ENCODE measurements at places on chromosomes 6 and 20.

DNA sequence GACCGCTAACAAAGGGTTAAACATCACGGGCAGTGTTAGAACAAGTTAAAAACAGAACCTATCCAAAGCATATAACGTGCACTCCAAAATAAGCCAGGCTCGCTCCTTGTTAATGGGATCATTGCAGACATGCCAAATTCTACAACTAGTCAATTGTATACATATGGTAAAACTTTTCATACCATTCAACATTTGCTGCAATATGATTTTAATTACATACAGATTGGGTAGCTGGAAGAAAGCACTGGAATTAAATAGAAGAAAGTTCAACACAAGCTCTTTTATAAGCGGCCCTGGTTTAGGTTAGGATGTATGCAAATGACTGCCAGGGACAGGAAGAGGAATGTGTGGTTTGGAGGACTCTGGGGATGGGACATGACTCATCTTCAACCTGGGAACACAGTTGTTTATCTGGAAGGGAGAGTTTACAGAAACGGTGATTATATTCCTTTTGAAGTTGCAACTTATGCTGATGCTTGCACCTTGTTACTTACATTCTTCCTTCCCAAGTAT lies 62.5 kb upstream of the TIAM2 start:
- no peak for DNase-seq

DNA sequence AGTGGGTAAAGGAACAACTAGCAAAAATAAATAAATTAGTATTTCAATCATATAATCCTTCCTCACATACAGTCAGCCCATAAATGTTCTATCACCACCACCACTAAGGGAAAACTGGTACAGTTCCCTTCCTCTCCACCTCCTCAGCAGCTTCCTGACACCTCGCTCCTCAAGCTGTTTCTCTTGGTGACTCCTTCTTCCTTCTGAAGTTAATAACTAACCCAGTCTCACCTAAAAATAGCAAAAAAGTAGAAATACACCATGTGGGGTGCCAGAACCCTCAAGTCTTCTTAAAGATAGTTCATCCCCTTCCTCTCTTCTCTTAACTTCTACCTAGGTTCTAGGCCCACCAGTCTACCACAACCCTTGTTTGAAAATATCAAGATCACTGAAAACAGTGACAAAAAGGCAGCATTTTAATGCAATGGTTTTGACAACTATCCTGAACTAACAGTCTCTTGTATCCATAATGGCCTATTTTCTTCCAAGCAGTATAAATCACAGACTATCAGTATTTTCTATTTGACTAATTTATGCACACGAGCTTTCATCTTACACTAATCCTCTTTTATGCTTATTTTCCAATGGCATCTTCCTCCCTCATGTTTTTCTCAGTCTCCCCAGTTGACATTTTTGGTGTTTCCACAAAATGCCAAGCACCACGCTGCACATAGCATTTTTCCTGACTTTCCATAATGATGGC lies 85.5 kb downstream of the KHDC1L start:
- DNase-seq, result no peak

GRCh38 chr20:43662943-43663655 lies 3.8 kb upstream of the MYBL2 start:
- DNase-seq, result no peak

DNA sequence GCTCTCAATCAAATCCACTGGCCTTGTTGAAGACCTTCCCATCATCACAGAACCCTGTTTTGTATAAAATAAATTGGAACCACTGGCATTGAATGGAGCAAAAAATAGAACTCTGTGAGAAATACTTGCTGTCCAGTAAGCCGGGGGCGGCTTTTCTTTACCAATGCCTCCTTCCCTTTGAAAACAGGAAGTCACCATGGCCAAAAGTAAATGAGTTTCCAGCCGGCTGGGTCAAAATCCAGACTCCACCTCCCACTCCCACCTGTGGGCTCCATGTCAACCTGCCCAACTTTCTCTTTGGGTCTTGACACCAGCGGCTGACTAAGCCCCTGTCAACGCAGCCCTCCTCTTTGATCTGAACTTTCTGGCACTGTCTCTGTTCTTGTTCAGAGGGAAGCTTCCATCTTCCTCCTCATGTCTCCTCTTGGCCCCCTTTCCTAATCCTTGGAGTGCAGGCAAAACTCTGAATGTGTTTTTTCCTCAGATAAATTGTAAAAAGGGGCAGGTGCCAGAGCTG lies 95.2 kb downstream of the TFAP2C start:
- no peak for DNase-seq

GRCh38 chr6:119261944-119262284 lies 87.6 kb downstream of the MAN1A1 start:
- no peak for DNase-seq

- no peak for DNase-seq
Observed at GRCh38 chr6:157148391-157149323, 174.7 kb downstream of the TMEM242 start.

GRCh38 chr6:94902974-94903628 lies 674.2 kb upstream of the MANEA start:
- DNase-seq, result no peak

- DNase-seq, result no peak
Observed at GRCh38 chr6:7974565-7974937, 64.0 kb upstream of the TXNDC5 start.

DNA sequence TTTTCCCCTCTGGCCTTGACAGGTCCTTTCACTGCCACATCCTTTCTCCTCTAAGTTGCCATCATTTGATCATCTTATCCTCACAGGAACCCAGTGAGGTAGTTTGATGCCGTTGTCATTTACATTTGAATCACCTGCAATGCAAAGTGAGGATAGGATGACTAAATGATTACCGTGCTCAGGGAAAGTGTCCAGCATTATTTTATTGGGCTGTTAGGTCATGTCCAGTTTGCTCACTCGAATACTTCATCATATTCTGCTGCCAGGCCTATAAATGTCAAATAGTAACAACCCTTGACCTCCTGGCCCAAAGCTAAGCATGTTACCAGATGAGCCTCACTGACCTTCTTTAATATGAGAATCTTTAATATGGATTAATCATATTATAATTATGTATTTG lies 1068.7 kb upstream of the FLRT3 start:
- no peak for DNase-seq

- no peak for DNase-seq
Observed at GRCh38 chr6:82712826-82713225, 349.2 kb downstream of the TPBG start.

DNA sequence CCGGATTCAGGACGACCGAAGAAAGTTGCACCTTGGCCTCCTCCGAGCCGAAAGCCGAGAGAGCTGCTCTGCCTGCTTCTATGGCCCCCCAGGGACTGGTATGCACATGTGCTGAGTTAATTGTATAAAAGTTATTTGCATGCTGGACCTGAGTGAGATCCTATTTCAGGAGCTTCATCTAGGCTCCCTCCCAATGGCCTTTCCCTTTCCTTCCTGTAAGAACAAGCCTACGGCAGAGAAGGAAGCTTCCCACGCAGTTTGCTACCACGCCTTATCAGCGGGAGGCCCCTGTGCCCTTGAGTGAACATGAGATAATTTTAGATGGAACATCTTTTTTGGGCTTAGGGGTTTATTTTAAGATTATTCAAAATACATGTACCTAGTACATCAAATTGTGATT lies 65.9 kb downstream of the RIN2 start:
- DNase-seq, result no peak

- DNase-seq, result no peak
Observed at GRCh38 chr6:29990931-29991330, 48.6 kb downstream of the HLA-A start.

- DNase-seq, result peak; percentile 91
Observed at GRCh38 chr20:18058661-18059467, 1.1 kb upstream of the OVOL2 start.

GRCh38 chr6:32252331-32253009 lies 28.6 kb upstream of the NOTCH4 start:
- DNase-seq, result no peak

- no peak for DNase-seq
Observed at GRCh38 chr20:46040902-46041535, 12.0 kb downstream of the SLC12A5 start.

DNA sequence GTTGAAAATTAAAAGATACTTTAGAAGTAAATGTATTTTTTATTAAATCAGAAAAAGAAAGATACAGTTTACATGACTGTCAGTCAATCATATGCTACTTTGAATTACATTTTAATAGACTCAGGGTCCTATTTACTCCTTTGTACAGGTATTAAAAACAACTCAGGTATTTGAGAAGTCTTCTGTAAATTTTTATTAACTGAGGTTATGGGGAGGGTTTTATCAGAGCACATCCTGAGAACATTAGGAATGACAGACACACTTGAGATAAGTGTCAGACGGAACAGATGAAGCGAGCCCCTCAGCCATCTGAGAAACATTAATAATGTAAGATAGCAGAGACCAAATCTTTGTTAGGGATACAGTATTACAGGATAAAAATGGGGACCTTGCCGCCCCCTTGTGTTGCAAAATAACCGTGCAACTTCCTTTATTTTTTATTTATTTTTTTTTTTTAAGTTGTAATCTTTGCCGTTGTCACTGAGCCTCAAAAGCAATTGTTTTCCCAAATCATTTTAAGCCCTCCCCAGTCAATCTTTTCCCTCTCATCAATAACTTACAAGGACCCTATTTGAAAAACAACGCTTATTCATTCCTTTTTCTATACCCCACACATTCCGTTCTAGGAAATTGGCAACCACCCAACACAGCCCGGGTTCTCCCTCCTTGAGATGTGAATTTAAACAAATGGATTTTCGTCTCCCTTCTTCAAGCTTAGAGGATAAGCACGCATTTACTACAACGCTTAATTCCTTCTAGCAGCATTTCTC lies 126.7 kb downstream of the BCAS1 start:
- no peak for DNase-seq

GRCh38 chr20:11173916-11174315 lies 500.1 kb upstream of the JAG1 start:
- DNase-seq, result no peak

- peak; percentile 63 for DNase-seq
Observed at GRCh38 chr6:16244869-16245451, 6.6 kb downstream of the GMPR start.

GRCh38 chr6:328136-328670 lies 35.9 kb downstream of the DUSP22 start:
- no peak for DNase-seq

- peak; percentile 73 for DNase-seq
Observed at GRCh38 chr20:35447082-35447789, 8.2 kb upstream of the CEP250 start.

GRCh38 chr20:63191400-63191799 lies 24.5 kb downstream of the YTHDF1 start:
- DNase-seq, result peak; percentile 98

- no peak for DNase-seq
Observed at GRCh38 chr6:71406865-71407860, 118.6 kb downstream of the OGFRL1 start.

DNA sequence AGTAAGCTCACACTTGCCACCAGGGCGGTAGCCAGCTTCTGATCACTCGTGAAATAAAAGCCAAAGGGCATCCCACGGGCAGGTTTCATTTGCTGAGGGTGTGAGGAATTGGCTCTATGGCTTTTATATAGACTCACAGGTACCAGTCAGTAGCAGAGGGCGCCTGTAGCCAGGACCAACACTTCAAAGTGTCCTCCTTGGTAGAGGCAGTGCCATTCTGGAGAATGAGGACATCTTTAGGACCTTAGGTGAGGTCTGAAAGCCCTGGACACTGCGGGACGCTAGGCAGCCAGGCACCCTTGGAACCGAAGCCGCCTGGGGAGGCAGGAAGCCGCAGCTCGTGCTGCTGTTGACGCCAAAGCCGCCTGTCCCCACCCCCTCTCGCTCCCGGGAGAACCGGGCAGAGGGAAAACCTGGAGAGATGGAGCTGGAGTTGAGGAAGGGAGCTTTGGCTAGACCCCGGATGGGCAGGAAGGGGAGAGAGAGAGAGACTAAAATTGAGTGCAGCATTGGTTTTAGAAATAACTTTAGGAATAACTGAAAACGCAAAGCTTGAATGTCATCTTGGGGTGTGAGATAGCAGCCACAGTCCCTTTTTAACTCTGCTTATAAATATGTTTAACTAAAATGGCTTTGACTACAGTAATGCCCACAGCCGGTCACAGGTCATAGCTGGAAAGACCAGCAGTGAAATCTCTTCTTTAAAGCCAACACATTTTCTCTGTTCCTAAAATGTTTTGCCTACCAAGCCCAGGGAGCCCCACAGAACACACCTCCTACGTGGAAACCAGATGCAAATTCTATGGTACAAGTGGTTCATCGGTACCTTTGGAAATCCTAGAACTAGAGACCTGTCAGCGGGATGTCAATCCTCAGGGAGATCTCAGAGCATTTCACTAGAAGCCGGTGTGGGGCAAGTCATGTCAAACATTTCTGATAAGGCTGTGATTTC lies 128.5 kb upstream of the CDYL start:
- DNase-seq, result peak; percentile 78

GRCh38 chr20:47775841-47776240 lies 9.4 kb downstream of the SULF2 start:
- DNase-seq, result no peak

DNA sequence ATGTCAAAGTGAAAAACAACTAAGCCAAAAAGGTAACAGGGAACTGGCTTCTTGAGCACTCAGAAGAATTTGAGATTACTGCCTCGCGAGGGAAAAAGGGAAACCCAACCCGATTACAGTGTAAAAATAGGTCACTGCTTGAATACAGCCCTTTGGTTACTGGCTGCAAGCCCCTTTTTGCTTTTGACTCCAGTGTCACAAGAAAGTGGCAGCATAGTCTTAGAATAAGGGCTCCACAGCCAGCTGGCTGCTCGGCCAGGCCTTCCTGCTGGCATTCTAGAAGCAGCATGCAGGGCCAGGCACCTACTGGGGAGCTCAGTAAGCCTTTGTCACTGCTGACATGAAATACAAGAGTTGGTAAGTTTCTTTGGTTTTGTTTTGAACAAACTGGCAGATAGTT lies 83.0 kb downstream of the ZHX3 start:
- no peak for DNase-seq

GRCh38 chr6:46790355-46790874 lies 2.8 kb upstream of the MEP1A start:
- DNase-seq, result no peak

DNA sequence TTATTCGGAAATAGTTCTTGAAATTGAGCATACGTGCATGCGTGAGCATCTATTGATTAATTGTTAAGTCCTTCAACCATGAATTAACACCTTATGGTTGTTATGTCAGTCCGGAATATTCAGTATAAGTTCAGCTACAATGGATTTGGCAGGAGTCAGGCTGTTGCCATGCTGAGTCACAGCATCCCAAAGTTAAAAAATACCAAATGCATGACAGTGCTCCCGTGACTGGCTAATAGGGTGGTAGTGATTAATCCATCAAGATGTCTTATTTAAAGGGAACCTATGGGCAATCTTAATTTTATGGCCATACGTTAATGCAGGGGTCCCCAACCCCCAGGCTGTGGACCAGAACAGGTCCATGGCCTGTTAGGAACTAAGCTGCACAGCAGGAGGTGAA lies 10.5 kb downstream of the RAE1 start:
- DNase-seq, result no peak

DNA sequence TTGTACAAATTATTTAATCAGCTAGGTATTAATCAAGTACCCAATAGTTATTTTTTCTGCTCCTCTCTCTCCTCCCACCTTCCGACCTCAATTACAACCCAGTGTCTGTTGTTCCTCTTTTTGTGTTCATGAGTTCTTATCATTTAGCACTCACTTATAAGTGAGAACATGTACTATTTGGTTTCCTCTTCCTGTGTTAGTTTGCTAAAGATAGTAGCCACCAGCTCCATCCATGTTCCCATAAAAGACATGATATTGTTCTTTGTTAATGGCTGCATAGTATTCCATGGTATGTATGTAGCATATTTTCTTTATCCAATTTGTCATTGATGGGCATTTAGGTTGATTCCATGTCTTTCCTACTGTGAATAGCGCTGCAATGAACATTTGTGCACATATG lies 652.8 kb upstream of the CITED2 start:
- no peak for DNase-seq

- DNase-seq, result no peak
Observed at GRCh38 chr6:157398151-157398550, 17.2 kb downstream of the ZDHHC14 start.

- no peak for DNase-seq
Observed at GRCh38 chr20:42567409-42567808, 622.3 kb downstream of the PTPRT start.

All from NCI-H1105 (cell line).